Aorta (tissue), 5 donors: ENCODE measurements at places on chromosomes 5 and 9. TPM values are rescaled to one million over a fixed set of nuclear protein-coding genes. Genes with fewer than 3 reads are reported as not detected.

CHSY3 gene
- 19.5 TPM for total RNA-seq

PHF24 gene
- 0.57 TPM for total RNA-seq

SPATA31D3 gene
- total RNA-seq: not detected

PCDHGB4 gene
- total RNA-seq: 10.1 TPM

PCDHGA6 gene
- 12.0 TPM for total RNA-seq

SOHLH1 gene
- not detected for total RNA-seq

GTF2H2 gene
- 25.7 TPM for total RNA-seq

TSLP gene
- 1.5 TPM for total RNA-seq

CDH12 gene
- not detected for total RNA-seq

ARHGEF37 gene
- total RNA-seq: 9.7 TPM

ADAMTS19 gene
- 0.30 TPM for total RNA-seq

SLC34A3 gene
- total RNA-seq: not detected

HRH2 gene
- total RNA-seq: 15.3 TPM

PRELID2 gene
- 26.7 TPM for total RNA-seq

DMRT1 gene
- not detected for total RNA-seq

NAIP gene
- total RNA-seq: 33.7 TPM

LCP2 gene
- 58.8 TPM for total RNA-seq

CNTNAP3 gene
- 9.3 TPM for total RNA-seq

STK32A gene
- total RNA-seq: 14.5 TPM
